CD4-positive, alpha-beta T cell treated with Interleukin-12 subunit alpha and Interleukin-12 subunit beta, for 1 hour (primary cell): ENCODE measurements at places on chromosomes 7 and 10.

GRCh38 chr7:91239171-91239604, 25.0 kb upstream of the FZD1 start:
- DNase-seq, result no peak

GRCh38 chr10:72353028-72353964, 1.4 kb downstream of the DNAJB12 start:
- DNase-seq, result no peak

GRCh38 chr7:157299613-157300368, 37.0 kb upstream of the DNAJB6 start:
- DNase-seq, result peak; percentile 63

GRCh38 chr7:111388912-111389311, 173.4 kb downstream of the IMMP2L start:
- no peak for DNase-seq
